Pancreas (tissue), 10 donors: ENCODE measurements at places on chromosomes 4 and X. TPM values are rescaled to one million over a fixed set of nuclear protein-coding genes. Genes with fewer than 3 reads are reported as not detected.

Gene RNF212
- polyA plus RNA-seq = 19.0 TPM

Gene SATL1
- not detected for polyA plus RNA-seq

Gene VSIG4
- 4.2 TPM for polyA plus RNA-seq

Gene DCK
- polyA plus RNA-seq = 8.1 TPM

Gene TSPAN7
- 68.1 TPM for polyA plus RNA-seq

Gene UGT2A3
- polyA plus RNA-seq = 6.5 TPM

Gene PCDH7
- 0.52 TPM for polyA plus RNA-seq

Gene P2RY10
- 0.14 TPM for polyA plus RNA-seq

Gene PHKA1
- 3.5 TPM for polyA plus RNA-seq

Gene CCNB3
- polyA plus RNA-seq = 0.80 TPM

Gene SCD5
- polyA plus RNA-seq = 30.3 TPM

Gene KLHL13
- 1.1 TPM for polyA plus RNA-seq

Gene ZNF330
- polyA plus RNA-seq = 11.5 TPM

Gene FHL1
- polyA plus RNA-seq = 25.3 TPM

Gene CSN1S1
- 0.19 TPM for polyA plus RNA-seq

Gene CTAG2
- not detected for polyA plus RNA-seq

Gene PPEF2
- not detected for polyA plus RNA-seq

Gene AMTN
- not detected for polyA plus RNA-seq

Gene ZNF141
- 2.8 TPM for polyA plus RNA-seq

Gene RTL3
- 0.04 TPM for polyA plus RNA-seq

Gene PWWP3B
- polyA plus RNA-seq = 7.5 TPM

Gene CXorf58
- polyA plus RNA-seq = 0.19 TPM

Gene TCEAL6
- polyA plus RNA-seq = 0.49 TPM

Gene USP53
- 12.4 TPM for polyA plus RNA-seq

Gene KDR
- 6.0 TPM for polyA plus RNA-seq

Gene HTN3
- not detected for polyA plus RNA-seq

Gene PRKX
- polyA plus RNA-seq = 2.5 TPM

Gene RAB39B
- 1.2 TPM for polyA plus RNA-seq

Gene TCEANC
- polyA plus RNA-seq = 2.1 TPM

Gene LDB2
- polyA plus RNA-seq = 4.9 TPM

Gene NEUROG2
- polyA plus RNA-seq = not detected

Gene STATH
- not detected for polyA plus RNA-seq

Gene PTCHD1
- 0.04 TPM for polyA plus RNA-seq

Gene OTC
- 1.4 TPM for polyA plus RNA-seq

Gene GABRA4
- polyA plus RNA-seq = 0.07 TPM
